ENCODE measurements at places on chromosomes 1 and 21.

- no peak for DNase-seq
These were observed 68.0 kb downstream of the USP25 start for GRCh38 chr21:15797577-15798363.

DNA sequence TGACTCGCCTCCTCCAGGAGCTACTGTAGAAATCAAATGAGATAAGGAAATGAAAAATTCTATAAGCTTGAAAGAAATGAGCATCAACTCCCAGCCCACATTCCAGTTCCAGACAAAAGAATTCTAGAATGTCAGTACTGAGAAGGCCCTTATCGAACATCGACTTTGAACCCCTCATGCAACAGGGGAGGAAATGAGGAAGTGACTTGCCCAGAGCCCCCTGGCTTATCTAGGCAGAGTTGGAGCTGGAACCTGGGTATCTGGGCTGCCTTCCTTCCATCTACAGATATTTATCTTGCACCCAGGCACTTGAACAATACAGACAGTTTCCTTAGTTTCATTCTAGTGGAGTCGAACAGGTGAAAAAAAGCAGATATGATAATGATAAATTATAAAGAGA, 22.3 kb downstream of the MECR start:
- no peak for DNase-seq

GRCh38 chr21:14991957-14992356, 72.8 kb downstream of the NRIP1 start:
- peak; percentile 73 for DNase-seq

DNA sequence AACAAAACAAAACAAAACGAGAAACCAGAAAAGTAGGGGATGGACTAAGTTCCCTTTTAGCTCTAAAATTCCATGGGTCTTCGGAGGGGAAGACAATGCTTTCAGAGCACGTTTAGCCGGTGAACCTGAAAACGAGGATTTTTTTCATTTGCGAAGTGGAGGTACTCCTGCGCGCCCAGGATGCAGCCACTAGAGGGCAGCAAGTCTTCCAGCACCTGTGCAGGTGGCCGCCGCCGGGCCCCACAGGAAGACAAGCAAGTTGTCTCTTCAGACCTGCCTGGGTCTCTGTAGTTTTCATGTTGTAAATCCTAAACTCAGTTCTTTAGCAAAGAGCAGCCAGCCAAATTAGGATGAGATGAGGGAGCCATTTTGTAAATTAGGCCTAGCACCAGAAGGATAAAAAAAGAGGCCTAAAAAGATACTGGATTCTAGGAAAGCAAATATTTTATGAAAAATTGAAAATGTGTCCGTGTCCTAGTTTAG, 17.7 kb upstream of the SNX27 start:
- peak; percentile 86 for DNase-seq

DNA sequence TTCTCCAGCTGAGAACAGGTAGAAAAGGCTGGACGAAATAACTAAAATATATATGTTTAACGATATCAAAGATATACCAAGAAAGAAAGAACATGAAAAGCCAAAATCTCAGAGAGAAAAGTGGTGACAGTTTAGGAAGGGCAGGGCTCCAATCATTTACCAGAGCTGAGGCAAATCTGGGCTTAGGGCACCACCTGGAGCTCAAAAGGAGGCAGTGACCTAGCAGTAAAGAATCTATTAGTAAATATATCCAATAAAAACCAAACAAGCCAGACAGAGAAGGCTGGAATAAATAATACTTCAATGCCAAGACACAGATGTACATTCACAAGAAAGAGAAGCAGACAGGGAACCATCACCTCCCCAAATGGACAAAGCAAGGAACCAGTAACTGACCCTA, 43.5 kb downstream of the CHIA start:
- DNase-seq: peak; percentile 69

GRCh38 chr1:93471911-93472310, 24.0 kb downstream of the FNBP1L start:
- no peak for DNase-seq

DNA sequence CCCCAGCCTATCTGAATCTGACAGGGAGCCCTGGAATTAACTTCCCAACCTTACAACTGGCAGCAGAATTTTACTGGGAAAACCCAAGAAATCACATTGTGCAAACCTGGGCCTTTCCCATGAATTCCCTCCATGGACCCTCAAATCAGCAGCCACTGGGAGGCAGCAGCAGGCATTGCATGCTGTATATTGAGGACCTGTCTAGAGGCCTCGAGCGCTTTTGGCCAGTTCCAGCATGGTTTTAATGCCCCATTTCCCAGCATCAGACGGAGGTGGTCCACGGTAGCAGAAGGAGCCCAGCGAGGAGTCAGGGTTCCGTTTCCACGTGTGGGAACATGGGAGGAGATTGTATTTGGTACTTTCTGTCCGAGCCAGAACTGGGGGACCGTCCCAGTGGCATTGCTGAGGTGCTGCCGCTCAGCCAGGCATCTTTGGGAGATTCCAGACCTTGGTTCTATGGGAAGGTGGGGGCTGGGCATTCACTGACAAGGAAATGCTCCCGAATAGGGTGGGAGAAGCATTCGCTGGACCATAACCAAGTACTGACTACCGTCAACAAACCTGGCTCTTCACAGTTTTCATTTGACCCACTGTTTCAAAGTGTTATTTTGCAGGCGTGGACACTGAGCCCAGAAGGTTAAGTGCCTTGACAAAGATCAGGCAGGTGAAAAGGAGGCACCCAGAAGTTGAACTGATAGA, 15.9 kb downstream of the BMP8A start:
- no peak for DNase-seq

DNA sequence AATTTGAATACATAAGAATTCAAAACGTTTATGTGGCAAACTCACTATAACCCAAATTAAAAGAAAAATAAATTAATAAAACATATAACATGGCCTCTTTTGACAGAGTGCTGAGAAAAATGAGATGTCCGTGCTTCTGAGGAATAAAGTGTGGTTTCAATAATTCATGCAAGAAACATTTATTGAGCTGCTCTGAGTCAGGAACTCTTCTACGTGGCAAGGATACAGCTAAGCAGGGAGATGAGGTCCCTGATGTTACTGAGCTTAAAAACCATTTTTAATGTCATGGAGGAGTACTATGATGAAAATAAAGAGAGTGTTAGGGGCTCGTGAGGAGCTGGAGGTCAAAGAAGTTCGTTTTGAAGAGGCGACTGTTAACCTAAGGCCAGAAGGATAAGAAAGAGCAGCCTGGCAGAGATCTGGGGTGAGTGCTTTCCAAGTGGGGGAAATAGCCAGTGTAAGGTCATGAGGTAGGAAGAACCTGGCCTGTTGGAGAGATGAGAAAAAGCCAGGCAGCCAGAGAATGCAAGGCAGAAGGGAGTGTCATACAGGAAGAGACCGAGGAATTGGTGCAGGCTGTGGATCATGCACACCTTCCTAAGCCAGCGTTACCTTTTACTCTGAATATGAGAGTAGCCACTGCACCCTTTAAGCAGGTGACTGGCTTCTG, 182.2 kb upstream of the DUSP10 start:
- DNase-seq: no peak

DNA sequence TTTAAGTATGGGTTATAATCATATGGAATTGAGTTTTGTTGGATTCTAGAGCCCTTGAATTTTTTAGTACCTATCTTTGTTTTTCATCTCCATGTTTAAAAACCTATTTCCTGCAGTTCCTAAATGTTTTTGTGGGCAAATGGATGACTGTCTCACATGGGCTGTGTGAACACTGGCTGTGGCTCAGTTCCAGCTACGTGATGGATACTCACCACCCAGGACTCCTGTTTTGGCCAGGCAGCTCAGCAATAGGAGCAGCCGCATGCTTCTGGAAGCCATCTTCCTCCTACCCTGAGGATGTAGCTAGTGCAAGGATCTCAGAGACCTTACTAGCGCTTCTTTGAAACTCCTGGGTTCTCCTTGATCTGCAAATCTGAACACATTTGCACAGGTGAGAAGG, 2.8 kb downstream of the REG4 start:
- DNase-seq: no peak

DNA sequence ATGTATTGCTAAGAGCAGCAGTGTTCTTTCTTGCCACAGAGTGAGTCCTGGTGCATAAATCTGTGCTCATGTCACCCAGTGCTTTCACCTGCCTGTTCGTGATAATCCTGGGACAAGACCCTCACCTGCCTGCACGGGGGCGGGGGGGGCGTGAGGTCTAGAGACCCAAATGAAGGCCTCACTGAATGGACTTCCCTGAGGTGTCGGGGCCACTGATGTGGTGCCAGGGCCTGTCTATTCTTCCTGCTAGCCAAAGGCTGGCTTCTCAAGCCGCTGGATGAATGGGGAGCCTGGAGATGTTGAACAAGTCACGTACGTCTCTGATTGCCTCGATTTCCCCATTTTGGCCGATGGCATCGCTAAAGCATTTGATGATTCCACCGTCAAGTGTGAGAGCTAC, 118.8 kb upstream of the IRF2BP2 start:
- no peak for DNase-seq

GRCh38 chr21:44891631-44892031, 18.1 kb upstream of the PTTG1IP start:
- no peak for DNase-seq

DNA sequence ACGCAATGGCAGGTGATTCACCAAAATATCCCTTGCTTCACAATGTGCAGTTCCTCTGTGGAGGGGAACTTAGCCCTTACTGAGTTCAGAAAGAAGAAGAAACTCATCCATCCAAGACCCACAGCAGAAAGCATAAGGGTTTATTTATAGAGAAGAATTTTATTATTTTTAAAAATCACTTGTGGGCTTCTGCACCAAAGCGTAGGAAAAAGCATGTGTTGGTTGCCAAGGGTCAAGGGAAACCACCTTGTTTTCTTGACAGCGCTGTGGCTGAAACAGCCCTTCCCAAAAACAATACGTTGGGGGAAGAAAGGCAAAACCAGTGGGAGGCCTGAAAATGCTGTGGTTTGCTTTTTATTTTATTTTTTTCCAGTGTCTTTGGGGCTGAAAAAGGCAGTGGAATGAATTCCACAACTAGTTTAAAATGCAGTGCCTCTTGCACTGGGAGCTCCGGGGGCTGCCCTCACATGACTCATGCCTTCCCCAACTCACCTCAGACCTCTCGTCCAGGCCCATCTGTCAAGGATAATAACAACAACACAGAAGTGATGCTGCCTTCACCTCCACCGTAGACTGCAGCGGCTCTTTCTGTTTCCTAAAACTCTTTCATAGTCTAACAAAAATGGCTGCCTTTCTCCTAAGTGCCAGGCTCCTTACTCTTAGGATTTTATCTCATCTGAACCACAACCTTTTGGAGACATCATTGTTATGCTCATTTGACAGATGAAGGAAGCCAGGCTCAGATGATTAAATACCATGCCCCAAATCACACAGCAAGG, 224.2 kb upstream of the JUN start:
- DNase-seq: no peak

DNA sequence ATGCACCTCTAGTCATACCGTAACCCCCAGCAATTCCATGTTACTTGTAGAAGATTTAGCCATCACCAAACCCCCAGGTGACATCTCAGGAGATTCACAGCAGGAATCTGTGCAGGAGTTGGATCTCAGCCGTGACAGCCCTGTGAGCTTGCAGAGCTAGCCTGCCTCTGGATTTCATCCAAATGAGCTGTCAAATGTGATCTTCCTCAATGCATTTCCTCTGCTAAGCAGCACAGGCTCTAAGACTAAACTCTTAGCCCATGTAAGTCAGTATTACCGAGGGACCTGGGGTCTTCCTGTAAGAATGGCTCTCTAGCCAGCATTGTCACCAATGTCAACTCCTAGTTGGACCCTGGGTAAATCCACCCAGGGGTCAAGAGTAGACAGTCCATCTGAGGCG, 41.7 kb downstream of the UMODL1 start:
- peak; percentile 51 for DNase-seq

- DNase-seq: no peak
These were observed 2.5 kb upstream of the TRAPPC3 start for GRCh38 chr1:36151845-36152203.

DNA sequence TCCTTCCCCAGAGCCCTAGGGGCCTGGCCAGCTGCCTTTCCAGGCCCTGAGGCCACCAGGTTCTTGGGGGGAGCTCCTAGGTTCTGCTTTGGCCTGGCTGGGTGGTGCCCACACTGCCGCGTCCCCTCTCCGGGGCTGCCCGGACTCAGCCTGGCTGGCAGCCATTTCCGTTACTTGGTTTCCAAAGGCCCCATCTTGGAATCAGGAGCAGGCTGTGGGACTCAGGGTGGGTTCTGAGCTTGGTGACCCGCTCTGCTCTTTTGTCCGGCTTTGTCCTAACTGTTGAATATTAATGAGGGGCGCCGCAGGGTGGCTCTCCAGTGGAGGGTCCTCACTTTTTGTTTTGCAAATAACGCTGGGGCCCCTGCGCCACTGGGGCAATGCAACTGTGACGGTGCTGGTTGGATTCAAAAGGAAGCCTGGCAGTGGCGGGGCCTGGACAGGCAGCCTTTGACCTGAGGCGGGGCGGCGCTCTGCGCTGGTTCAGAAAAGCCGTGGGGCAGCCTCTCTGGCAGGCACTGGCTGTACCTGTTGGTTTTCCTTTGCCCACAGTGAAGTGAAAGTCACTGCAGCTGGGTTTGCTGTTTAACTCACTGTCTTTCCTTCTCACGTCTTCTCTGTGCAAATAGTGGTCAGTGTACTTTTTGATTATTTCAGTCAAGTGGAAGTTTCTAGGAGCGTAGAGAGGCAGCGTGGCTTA, 20.2 kb downstream of the SKI start:
- no peak for DNase-seq

DNA sequence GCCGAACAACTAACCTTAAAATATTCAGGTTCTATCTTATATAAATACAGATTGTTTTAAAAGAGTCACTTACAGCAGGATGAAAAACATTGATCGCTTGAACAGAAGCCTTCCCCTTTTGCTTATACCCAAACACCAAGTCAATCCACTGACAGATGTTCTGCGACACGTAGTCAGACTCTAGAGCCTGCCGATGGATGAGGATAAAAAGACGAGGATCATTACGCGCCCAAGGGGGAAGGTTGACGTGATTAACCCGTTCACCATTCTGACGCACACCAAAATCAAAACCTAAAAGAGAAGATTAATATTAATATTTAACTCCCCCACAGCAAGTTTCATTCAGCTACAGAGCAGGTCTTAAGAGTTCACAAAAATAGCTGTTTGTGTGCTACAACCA, 59.4 kb upstream of the GNG4 start:
- DNase-seq: peak; percentile 2

- DNase-seq: no peak
These were observed 14.4 kb upstream of the SAMSN1 start for GRCh38 chr21:14560555-14560954.

DNA sequence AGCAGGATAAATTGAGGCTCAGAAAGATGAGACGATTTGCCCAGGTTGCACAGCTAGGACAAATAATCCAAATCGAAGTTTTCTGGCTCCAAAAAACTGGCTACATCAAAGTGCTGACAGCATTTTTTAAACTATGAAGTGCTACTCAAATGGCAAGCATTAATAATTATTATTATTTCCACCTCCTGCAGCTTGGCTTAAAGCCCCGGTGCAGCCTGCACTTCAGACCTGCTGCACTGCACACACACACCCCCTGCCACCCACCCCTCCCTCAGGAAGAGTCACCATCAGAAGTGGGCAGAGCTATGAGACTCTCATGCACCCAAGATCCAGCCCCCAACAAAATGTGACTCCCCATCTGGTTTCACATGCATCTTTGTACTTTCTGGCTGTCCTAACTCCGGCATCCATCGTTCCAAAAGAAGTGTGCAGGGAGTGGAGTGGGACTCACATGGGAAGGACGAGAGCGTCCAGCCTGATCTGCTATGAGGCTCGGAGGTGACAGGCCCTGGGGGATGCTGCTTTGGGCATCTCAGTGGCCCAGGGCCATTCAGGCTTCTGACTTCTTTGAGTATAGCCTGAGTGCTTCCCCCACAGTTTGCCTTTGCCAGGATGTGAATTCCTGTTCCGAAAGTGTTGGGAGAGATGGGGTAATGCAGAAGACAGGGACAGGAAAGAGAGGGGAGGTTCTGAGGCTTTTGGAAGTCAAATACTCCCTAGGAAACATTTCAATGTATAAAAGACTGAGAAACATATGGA, 65.0 kb upstream of the FAM20B start:
- no peak for DNase-seq

GRCh38 chr1:14567056-14567455, 31.4 kb upstream of the KAZN start:
- DNase-seq: peak; percentile 13
